ENCODE measurements at places on chromosomes 4 and X. TPM values are rescaled to one million over a fixed set of nuclear protein-coding genes. Genes with fewer than 3 reads are reported as not detected.

Gene TNIP3
- total RNA-seq = not detected

Gene MAGEB10
- not detected for total RNA-seq

Gene HEPH
- 0.28 TPM for total RNA-seq

Gene UCP1
- total RNA-seq = not detected

Gene EVC2
- 2.8 TPM for total RNA-seq

Gene NPNT
- total RNA-seq = 7.1 TPM

Gene AKAP14
- not detected for total RNA-seq

Gene DACH2
- 0.05 TPM for total RNA-seq

Gene CCDC110
- total RNA-seq = 0.05 TPM

Gene SPACA5
- not detected for total RNA-seq

All from airway epithelial cell (primary cell).